ENCODE measurements at places on chromosomes 16 and 17.

- DNase-seq, result no peak
Measured at GRCh38 chr16:64880994-64881393, 240.9 kb downstream of the CDH11 start.

DNA sequence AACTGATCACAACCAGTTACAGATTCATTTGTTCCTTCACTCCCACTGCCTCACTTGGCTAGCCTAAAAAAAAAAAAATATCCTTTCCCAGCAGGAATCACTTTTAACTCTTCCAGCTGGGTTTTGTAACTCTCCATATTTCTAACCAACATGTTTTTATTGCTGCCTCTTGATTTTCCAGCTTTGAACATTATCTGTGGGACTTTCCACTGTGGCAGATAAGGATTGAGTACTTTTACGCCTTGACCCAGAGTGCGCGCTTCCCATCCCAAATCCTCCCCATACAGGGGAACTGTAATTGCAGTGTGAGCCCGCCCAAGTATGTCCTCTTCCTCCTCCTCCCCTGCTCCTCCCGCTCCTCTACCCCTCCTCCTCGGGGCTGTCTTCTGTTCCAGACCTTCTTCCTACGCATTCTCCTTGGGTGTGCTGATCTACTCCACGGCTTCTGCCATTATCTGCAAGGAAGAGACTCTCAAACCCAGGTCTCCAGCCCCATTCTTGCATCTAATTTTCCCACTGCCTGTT lies 43.4 kb downstream of the CYB5D2 start:
- no peak for DNase-seq

GRCh38 chr16:56732832-56733231 lies 2.9 kb downstream of the NUP93 start:
- peak; percentile 15 for DNase-seq

DNA sequence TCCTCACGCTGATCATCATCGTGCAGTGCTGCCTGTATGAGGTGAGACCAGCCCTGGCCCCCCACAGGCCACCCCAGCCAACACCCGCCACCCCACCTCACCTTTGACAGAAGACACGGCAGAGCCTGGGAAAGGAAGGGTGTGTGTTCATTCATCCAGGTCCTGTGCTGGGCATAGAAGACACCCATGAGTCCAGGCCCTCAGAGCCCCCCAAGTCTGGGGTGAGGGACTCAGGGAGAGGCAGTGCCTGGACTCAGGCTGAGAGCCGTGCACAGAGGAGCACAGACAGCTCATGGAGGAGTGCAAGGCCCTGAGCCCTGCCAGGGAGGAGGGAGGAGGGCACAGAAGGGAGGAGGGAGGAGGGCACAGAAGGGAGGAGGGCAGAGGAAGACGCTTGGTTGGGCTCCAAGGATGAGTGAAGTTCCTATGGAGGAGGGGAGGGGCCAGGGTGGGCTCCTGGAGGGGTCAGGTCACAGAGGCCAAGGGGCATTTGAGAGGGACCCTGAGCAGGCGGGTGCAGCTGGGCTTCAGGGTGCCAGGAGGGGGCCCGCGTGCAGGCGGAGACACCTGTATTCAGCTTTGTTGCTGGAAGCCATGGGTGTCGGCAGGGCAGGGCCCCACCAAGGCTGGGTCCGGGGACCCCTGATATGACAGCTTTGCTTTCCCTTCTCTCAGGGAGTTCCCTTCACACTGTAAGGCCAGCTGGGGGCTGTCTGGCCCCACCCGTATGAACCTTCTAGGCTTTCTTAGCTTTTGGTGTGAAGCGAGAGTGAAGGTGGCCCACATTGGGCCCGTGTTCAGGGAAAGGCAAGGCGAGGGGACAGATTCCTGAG lies 11.4 kb downstream of the TAX1BP3 start:
- DNase-seq, result no peak

DNA sequence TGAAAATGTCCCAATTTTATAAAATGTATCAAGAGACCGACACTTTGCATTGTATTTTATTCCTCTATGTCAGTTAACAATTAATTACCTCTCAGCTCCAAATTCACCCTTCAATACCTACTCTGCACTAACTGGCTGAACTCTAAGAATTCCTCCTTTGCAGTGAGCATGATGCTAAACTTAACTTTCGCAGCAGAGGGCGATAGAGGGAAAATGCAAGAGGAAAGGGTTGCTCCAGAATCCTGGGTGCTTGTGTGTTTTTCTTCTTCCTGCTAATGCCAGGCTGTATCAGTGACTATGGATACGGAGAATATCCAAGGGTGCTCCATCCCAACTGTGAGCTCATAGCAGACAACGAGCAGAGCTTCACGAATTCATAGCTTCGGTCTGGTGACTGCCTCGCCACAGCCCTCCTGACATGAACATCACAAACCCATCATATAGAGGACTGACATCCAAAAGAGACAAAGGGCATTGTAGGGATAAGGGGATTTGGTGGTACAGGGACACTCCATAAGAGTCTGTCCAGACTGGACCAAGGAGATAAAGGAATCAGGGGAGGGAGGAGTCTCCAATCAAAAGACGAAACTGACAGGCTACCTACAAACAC lies 172.9 kb downstream of the STX8 start:
- no peak for DNase-seq

- no peak for DNase-seq
Measured at GRCh38 chr17:31693433-31694220, 165.4 kb downstream of the COPRS start.

DNA sequence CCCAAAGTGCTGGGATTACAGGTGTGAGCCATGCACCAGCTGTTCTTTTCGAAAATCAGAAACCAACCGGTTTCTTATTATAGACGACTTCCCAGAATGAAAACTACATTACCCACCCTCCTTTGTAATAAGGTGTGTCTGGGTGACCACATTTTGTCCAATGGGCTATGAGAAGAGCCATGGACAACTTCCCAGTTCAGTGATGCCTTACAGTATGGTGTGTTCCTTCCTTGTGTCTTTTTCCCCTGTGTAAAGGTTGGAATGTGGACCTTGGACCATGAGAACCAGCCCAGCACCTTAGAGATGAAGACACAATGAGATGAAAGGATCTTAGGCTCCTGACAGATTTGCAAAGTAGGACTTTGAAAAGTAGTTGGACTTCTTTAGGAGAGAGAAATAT lies 85.0 kb upstream of the ATF7IP2 start:
- no peak for DNase-seq

DNA sequence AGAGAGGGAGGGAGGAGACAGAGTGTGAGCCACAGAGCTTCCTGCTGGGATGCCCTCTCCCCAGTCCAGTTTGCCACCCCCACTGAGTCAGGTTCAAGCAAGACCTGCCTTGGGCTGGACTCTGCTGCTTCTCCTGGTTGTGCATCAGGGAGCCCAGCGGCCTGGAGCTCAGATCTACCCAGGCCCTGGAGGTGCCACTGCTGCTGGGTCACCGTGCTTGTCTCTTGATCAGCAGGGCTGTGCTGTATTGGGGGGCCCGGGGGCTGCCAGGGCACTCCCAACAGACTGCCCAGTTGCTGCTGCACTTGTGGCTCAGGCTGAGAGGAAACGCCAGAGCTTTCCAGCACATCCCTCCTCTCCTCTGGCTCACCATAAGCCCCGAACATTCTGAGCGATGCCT lies 8.9 kb downstream of the TLE7 start:
- no peak for DNase-seq

- no peak for DNase-seq
Measured at GRCh38 chr16:70577256-70577698, 53.7 kb downstream of the SF3B3 start.

GRCh38 chr17:12789481-12790248 lies at the start of gene ARHGAP44:
Gene ARHGAP44 (plus strand): TSS chr17:12789498. CDS start chr17:12789839, 341 bp downstream.
- DNase-seq, result no peak

GRCh38 chr16:60541535-60541934 lies 1494.7 kb downstream of the CDH8 start:
- DNase-seq, result no peak

DNA sequence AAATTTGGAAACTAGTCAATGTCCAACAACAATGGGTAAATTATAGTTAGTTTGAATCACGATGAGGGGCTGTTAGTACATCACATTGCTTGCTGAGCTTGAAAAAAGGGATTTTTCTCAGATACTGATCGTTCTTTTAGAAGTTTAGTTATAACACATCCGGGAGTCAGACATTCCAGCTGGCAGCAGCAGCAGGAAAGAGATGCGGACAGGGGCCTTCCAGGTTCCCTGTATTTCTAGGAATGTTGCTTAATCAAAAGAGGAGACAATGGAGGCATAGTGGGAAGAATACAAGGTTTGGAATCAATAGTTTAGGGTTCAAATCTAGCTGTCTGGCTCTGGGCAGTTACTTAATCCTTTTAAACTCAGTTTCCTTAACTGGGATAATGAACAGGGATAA lies 27.8 kb downstream of the CDK5R1 start:
- no peak for DNase-seq

- no peak for DNase-seq
Measured at GRCh38 chr16:31367853-31368252, 12.9 kb downstream of the ITGAX start.

DNA sequence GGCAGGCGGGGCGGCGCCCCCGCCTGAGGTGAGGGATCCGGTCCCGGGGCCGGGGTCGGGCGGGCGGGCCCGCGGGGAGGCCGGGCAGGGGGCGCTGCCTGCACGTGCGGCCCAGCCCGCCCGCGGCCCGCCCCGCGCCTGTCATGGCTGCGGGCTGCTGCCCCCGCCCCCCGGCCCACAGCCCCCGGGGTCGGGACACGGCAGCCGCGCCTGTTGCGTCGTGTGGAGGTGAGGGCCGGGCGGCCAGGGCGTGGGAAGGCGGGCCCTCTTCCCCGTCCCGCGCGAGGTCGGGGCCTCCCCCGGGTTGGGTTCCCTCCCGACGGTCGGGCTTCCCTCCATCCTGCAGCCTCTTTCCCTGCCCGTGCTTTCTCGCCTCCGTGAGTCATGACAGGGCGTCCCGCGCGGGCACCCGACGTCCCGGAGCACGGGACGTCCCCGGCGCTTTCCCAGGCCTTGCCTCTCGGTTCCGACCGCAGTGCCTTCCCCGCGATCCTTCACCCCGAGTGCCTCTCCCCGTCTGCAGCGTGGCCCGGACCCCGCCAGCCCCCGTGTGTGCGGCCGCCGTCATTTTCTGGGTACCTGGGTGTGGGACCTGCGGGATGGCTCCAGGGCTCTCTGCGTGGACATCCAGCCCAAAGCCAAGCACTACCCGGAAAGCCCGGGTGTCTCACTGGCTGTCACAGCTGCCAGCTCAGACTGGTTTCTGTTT lies 76.7 kb downstream of the CHD9 start:
- DNase-seq, result peak; percentile 53

GRCh38 chr17:44584443-44584842 lies 27.2 kb downstream of the FZD2 start:
- no peak for DNase-seq

DNA sequence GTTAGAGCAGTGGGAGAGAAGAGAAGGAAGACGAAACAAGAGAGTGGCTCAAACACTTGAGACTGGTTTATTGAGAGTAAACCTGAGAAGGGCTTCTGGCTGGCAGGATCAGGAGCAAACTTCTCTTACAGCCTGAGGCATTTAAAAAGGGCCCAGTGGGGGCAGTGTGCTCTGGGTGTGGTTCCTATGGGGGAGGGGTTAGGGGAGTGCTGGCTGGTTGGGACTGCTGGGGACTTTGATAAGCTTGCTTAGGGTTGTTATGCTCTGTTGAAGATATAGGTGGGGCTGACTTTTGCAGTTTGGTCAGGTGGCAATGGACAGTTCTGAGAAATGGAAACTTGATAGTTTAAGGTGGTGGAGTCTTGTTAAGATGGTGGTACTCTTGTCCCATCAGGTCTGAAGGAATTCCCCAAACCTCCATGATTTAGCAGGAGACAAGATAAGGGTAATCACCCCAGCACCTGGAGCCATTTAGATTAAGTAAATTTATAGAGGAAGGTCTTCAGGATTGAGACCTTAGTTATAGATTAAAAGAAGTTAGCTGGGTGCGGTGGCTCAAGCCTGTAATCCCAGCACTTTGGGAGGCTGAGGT lies 79.3 kb downstream of the EMP2 start:
- no peak for DNase-seq

DNA sequence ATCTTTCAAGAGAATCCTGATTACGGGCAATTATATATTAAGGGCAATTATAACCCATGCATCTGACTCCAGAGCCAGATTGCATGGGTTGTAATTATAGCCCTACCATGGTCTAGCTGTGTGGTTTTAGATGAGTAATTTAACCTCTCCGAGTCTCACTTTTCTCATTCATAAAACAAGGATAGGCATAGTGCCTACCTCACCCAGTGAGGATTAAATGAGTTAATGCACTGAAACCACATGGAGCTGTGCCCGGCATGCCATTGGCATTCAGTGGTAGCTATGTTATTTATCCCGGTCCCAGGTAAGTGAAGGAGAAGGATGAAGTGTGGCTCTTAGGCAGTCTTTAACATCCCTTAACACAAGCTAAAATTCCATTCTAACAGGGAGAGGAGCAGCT lies 6.3 kb downstream of the SNX20 start:
- no peak for DNase-seq

DNA sequence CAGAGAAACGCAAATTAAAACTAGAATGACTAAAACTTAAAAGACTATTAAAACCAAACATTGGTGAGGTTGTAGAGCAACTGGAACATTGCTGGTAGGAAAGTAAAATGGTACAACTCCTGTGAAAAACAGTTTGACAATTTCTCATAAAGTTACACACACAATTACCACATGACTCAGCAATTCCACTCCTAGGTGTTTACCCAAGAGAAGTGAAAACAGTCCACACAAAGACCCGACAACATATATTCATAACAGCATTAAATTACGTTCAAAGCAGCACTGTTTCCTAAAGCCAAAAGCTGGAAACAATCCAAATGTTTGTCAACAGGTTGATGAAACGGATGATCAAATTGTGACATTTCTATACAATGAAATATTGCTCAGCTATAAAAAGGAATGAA lies 26.5 kb upstream of the ALOX12 start:
- DNase-seq, result no peak

- DNase-seq, result no peak
Measured at GRCh38 chr16:54285414-54286089, 1.0 kb downstream of the IRX3 start.

GRCh38 chr16:72467157-72467759 lies 295.3 kb upstream of the PMFBP1 start:
- DNase-seq, result no peak

DNA sequence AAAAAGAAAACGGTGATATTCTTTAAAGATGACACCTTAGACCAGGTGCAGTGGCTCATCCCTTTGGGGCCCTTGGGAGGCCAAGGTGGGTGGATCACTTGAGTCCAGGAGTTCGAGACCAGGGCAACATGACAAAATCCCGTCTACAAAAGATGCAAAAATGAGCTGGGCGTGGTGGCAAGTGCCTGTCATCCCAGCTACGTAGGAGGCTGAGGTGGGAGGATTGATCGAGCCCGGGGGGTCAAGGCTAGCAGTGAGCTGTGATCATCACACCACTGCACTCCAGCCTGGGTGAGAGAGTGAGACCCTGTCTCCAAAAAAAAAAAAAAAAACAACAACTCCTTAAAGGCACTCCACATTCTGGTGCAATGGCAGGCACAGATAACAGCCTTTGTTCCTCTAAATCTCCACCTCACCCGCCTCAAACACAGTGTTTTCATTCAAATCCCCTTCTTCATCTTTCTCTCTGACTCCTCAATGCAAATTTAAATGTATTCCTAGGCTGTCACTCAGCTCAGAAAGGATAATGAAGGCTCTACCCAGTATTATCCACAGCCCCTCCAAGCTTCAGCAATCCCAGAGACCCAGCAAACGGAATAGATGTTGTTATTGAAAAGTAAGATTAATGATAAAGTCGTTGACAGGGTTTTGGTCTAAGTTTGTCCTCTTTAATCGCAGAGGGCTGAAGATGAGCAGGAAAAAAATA lies 56.2 kb upstream of the CACNG5 start:
- DNase-seq, result no peak

All from stimulated activated CD4-positive, alpha-beta T cell treated with anti-CD3 and anti-CD28 coated beads, Interleukin-15, amount 100 ng/mL, for 48 hours (primary cell).